ENCODE measurements at places on chromosomes 6 and 20.

GRCh38 chr20:61886721-61887595 lies 178.7 kb downstream of the TAF4 start:
- peak; percentile 12 for DNase-seq

DNA sequence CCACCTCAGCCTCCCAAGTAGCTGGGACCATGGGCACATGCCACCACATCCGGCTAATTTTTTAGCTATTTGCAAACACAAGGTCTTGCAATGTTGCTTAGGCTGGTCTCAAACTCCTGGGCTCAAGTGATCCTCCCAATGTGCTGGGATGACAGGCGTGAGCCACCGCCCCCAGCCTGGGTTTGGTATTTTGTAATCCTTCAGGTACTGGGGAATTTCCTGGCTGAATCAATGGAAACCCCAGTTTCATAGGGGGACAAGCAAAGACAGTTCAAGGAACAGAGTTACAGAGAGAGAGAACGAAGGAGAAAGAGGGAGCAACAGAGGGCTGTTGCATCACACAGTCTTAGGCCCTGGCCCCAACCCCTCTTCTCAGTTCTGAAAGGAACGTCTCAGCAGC lies 35.7 kb downstream of the RAB44 start:
- no peak for DNase-seq

- DNase-seq, result no peak
Observed at GRCh38 chr6:41186031-41186562, 14.9 kb downstream of the TREML2 start.

GRCh38 chr6:5707281-5708045 lies 299.3 kb downstream of the NRN1 start:
- no peak for DNase-seq

GRCh38 chr6:135281227-135281626 lies 100.1 kb downstream of the MYB start:
- DNase-seq, result no peak

DNA sequence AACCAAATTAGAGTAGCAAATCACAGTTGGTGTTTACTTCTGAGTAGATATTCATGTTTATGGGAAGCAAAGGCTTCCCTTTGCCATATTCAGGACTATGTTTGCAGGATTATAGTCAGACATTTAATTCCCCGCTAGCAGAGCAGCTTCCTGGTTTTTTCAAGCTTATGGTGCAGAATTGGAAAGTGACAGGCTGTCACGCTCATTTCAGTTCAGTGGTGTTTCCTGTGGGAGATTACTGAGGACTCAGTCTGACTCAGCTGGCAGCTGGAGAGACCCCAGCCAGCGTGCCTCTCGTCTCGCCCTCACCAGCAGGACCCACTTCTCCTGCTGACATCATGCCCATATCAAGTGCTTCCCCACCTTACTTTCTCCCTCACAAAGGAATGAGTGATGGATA lies 85.1 kb downstream of the LYRM2 start:
- DNase-seq, result no peak

- DNase-seq, result no peak
Observed at GRCh38 chr20:23641936-23642751, 4.4 kb upstream of the CST3 start.
